ENCODE measurements at places on chromosomes 16 and 17.

GRCh38 chr16:3745751-3746355, 28.5 kb upstream of the TRAP1 start:
- DNase-seq: peak; percentile 70

- DNase-seq: no peak
Measured at GRCh38 chr16:47858333-47858982, 297.3 kb downstream of the ABCC12 start.

DNA sequence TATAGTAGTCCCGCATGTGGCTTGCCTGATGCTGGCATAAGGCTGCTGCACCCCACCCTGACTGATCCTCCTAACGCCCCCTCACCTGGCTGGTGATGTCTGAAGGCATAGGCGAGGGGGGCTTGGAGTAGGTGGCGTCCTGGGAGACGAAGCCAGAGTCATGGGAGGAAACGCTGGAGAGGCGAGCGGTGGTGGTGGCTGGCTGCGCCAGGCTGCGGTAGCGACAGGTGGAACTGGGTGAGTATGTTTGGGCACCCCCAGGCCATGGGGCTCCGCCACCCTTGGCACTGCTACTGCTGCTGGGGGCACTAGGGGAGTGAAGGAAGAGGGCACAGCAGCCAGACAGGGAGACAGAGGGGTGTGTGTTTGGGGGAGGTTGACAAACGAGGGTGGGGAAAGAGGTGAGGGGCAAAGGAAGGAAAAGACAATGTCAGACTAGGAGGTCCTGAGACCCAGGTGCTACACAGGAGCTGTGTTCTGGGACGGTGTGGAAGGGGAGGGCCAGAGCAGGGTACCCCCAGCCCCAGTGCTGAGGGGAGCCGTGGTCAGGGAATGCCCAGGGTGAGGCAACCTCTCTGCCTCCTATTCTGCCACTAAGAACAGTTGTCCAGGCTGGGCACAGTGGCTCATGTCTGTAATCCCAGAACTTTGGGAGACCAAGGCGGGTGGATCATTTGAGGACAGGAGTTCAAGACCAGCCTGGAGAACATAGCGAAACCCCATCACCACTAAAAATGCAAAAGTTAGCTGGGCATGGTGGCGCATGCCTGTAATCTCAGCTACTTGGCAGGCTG, 11.4 kb downstream of the MTSS2 start:
- no peak for DNase-seq

DNA sequence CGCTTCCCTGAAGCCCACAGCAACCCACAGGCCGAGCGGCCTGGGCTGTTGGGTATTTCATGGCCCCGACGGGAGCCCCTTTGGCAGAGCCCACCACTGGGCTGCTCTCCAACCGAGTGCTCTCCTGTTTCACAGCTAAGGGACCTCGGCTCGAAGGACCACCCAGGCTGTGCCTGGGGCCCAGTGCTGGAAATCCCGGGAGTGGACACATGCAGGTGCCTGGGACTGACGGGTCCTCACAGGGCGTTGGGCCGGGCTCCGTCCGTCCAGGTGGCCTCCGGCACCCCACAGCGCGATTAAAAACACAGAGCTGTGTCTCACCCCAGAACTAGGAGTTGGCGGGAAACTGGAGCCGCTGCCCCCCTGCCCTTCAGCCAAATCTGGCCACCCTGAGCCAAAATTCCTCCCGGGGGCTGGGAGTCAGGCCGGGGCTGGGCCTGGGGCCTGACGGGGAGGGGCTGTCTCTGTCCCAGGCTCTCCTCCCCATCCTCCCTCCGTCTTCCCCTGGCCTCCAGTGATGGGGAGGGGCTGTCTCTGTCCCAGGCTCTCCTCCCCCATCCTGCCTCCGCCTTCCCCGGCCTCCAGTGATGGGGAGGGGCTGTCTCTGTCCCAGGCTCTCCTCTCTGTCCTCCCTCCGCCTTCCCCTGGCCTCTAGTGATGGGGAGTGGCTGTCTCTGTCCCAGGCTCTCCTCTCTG, 14.1 kb downstream of the UTS2R start:
- no peak for DNase-seq

DNA sequence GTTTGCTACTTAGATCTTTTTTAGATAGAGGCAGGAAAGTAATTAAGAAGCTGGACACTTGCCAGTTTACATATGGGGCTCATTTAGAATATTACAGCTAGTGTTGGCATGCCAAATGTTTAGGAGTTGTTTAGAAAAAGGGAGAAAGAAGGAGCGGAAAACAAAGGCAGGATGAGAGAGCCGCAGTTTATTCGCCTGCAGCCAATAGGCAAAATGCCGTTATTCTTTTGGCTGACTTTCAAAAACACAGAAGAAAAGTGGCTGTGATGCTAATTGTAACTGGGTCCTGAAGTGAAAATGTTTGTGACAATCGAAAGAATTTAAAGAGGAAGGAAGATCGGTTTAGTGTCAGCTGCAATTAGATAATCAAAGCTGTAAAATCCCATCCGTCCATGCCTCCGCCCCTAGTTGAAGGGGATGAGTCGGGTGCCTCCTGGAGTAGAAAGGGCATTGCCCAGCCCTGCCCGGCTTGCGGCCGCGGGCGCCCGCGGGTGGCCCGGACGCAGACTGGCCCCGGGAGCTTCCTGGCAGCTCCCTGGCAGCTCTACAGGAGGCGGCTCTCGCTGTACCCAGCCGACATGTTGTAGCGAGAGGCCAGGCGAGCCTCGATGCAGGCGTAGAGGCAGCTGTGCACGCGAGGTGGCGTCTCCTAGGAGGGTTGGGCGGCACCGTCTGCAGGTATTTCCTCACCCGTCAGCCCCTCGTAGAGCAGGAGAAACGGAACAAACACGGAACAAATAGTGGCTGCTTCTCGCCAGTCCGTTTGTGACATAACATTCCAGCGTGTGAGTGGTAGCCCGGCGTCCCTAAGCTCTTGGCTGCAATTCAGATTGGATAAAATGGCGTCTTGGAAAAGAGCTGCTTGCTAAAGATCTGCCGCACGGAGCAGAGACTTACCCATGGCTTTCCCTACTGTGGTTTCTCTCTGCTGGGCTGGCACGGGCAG, 82.2 kb downstream of the TNRC6C start:
- DNase-seq: peak; percentile 43

DNA sequence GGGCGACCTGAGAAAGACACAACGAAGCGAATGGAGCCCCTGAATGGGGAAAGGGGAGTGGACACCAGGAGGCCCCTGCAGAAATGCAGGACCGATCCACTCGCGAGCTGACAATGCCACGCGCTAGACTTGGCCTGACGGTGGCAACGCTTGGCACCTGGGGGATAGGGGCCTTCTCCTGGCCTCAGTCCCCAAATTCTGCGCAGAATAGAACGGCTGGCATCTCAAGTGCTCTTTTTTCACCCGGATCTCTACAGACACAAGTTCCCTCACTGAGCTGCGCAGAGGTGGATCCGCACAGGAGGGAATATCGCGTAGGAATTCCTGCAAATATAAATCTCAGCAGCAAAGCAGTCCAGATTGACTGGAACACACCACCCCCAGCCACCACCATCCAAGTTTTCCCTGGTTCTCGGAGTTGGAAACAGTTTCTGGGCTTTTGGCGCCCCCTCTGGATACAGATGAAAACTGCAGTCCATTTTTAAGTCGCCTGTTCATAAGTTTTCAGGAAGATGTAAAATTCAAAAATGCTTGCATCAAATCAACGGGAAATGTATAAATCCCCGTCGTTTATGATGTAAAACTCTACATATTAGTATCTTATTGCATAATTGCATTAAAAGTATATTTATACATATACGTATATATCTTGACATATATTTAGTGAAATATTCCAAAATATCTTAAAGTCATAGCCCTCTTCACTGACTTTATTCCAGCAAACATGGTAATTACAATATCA, 2.3 kb upstream of the SOX9 start:
- peak; percentile 88 for DNase-seq

DNA sequence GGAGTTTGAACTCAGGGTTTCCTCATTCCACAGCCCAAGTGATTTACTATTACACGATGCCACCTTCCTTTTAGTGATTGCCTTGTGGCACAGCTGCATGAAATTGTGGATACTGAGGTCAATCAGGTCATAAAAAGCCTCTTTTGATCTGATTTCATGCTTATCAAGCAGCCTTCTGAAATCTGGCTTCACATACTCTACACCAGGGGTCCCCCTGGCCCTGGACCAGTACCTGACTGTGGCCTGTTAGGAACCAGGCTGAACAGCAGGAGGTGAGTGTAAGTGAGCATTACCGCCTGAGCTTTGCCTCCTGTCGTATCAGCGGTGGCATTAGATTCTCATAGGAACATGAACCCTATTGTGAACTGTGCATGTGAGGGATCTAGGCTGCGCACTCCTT, 13.8 kb downstream of the SLFN5 start:
- DNase-seq: no peak

- DNase-seq: no peak
Measured at GRCh38 chr16:64370112-64370511, 751.8 kb downstream of the CDH11 start.

DNA sequence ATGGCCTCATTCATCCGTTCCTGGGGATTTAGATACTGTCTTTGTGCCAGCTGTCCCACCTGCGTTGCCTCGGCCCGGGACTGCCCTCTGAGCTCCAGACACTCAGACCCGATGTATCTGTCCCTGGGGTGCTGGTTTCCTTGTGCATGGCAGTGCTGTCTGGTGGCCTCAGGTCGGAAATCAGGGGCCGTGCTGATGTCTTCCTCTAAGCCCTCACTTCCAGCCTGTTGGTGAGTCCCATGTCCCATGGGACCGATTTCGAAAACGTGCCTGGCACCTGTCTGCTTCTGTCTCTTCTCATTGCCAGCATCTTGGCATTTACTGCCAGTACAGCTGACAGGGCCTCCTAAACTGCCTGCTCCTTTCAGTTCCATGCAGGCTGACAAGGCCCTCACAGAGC, 22.1 kb downstream of the NT5M start:
- DNase-seq: no peak

- DNase-seq: peak; percentile 75
Measured at GRCh38 chr16:24851700-24852099, 5.9 kb downstream of the SLC5A11 start.

- no peak for DNase-seq
Measured at GRCh38 chr17:15270628-15271381, 5.7 kb upstream of the PMP22 start.

DNA sequence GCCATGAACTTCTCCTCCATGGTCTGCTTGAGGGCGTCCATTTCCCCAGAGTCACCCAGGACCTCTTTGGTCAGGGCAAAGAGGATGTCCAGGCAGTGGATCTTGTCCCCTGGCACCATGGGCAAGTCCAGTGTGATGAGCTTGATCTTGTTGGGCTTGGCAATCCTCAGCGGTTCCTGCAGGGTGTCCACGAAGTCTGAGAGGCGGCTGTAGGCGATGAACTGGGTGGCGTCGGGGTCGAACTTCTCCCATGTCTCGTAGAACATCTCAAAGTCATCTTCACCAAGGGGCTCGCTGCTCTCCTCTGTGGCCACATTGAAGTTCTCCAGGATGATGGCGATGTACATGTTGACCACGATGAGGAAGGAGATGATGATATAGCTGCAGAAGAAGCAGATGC, 9.0 kb upstream of the CD79B start:
- no peak for DNase-seq

- DNase-seq: no peak
Measured at GRCh38 chr17:27456681-27457359, 572 bp downstream of the KSR1 start.

GRCh38 chr16:73280388-73280787, 232.5 kb upstream of the ZFHX3 start:
- DNase-seq: no peak

DNA sequence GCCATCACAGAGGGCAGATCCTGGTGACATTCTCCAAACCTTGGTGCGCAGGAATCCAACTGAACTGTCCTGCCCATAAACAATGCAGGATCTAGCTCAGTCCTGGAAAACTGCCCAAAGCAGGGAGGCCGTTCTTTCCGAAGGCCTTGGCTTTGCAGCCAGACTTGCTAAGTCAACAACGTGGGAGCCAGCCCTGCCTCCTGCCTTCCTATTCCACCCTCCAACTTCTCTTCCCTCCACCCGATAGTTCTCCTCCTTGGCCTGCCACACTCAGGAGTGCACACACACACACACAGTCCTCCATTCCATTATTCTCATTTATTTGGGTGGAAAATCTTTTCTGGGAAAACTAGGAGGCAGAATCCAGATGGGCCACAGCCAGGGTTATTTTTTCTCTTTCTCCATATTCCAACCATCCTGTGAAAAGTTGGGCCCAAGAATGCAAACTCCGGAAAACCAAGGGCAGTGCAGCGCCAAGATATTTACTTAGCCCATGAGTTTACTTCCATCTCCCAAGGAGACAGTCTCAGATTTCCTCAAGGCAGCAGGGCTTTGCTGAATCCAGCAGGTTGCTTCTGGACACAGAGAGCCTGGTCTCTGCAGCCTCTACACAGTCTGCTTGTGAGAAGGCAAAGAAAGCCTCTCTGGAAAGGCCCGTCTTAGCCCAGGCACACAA, 15.8 kb downstream of the COPRS start:
- peak; percentile 73 for DNase-seq

DNA sequence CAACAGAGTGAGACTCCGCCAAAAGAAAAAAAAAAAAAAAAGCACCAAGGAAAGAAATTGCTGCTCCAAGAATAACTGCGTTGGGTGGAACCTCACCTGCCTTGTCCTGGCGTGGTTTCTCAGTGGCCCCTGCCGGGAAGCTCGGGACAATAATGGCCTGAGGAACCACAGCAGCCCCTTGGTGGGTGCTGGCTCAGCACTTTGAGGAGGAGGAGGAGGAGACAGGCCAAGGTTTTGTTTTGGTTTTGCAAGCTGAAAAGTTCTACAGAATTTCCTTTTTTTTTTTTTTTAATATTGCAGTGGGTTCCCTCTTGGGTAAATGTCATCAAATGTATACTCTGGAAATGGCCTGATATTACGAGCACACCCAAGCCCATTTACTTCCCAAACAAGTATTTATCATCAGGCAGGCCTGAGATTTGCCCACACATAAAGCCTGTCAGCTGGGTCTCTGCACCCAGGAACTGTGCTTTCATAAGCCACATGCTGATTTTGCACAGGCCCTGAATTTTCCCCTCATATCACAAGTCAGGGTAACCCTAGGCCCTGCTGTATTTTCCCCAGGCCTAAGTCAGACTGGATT, 78.3 kb downstream of the SOCS1 start:
- DNase-seq: no peak

- DNase-seq: no peak
Measured at GRCh38 chr16:85235991-85236817, 123.9 kb upstream of the CIBAR2 start.

GRCh38 chr17:2175294-2175628, 120.4 kb downstream of the HIC1 start:
- no peak for DNase-seq

DNA sequence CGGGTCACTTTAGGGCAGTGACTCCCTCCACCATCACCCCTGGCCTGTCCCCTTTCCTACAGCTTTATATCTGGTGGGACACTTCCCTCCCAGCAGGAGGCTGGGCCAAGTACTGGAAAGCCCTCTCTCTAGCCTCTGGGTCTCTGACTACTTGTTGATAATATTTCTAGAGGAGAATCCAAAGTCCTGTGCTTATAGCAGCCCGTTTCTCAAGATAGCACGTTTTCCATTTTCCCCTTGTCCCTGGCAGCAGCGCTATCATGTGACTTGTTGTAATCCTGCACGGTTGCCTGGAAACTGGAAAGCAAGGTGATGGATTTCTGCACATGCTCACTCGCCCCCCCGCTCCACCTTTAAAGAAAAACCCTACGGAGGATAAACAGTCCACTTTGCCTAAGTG, 3.3 kb upstream of the AXIN2 start:
- DNase-seq: peak; percentile 40
